ENCODE measurements at places on chromosomes 4 and X.

DNA sequence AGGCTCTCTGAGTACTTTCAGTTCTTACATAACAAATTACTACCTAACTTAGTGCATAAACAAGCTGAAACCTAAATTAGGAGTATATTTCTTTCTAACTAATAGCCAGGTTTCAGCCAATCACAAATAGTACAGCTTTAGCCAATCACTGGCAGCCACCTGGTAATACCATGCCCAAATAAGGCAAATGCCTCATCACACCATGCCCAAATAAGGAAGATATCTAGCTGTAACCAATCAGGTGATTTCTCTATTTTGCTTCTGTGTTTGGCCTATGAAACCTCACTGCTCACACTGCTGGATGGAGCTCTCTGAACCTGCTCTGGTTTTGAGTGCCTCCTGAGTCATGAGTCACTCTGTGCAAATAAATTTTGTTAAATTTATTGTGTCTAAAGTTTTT is 113.5 kb downstream of the DDIT4L start:
- DNase-seq: no peak
- no peaks in the 10 kb centered on the region for H3K4me1 ChIP-seq
- no peak overlapping the region for H3K27ac ChIP-seq
- H3K36me3 ChIP-seq: no peaks in the 10 kb centered on the region

GRCh38 chr4:1747603-1747967 is 26.3 kb downstream of the TACC3 start:
- no peak for DNase-seq
- H3K4me3 ChIP-seq: no peak overlapping the region
- no peaks in the 10 kb centered on the region for H3K4me1 ChIP-seq

- H3K4me3 ChIP-seq: no peak overlapping the region
- no peaks in the 10 kb centered on the region for H3K27me3 ChIP-seq
These were observed 55.6 kb downstream of the STIM2 start for GRCh38 chr4:26916195-26916594.

- DNase-seq: no peak
- no peaks in the 10 kb centered on the region for H3K4me1 ChIP-seq
- H3K36me3 ChIP-seq: no peaks in the 10 kb centered on the region
- H3K27ac ChIP-seq: no peak overlapping the region
- no peak overlapping the region for H3K4me3 ChIP-seq
These were observed 117.6 kb upstream of the PCDH18 start for GRCh38 chr4:137649711-137650450.

DNA sequence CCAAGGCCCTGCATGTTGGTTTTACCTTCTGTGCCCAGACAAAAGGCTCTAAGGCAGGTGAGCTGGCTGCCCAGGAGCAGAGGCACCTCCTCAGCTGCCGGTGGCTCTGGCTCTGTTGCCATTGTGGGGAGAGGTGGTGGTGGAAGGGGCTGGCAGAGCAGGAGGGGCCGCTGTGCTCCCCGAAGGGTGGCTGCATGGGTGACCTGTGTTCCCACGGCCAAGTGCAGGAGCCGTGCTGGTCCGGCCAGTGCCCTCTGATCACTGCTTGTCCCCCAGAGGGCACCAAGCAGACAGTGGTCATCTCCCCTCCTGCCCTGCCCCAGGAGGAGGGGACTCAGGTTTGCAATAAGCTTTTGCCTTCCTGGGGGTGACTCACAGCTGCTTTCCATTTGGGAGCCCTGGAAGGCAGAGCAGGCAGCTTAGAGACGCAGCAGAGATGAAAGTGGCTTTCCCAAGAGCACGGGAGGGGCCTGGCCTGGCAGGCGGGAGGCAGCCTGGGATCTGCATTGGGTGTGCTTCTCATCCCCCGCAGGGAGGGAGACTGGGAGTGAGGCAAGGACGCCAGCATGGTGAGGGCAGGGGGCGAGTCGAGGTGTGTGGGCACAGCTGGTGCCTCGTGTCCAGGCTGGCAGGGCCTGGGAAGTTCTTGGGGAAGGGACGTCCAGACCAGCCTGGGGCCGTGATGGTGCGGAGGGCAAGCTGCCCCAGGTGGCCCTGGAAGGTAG is 28.7 kb downstream of the DOK7 start:
- no peaks in the 10 kb centered on the region for H3K36me3 ChIP-seq
- H3K4me1 ChIP-seq: no peaks in the 10 kb centered on the region
- no peaks in the 10 kb centered on the region for H3K27me3 ChIP-seq
- no peak for DNase-seq

DNA sequence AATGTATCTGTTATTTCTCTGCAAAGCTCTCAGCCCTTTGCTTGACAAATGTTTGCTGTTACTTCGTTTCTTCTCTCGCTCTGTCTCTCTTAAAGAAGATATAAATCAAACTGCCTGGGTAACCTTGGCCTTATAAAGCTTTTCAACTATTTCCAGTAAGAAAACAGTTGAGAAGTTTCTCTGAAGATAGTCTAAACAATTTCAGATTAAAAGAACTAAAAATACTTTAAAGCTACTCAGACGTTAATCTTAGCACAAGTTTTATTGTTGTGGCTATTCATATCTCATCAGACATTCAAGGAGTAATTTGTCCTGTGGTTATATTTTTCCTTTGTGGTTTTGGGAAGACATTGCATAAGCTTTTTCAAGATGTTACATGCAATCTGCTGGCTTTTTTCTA is 22.6 kb downstream of the HOPX start:
- H3K4me3 ChIP-seq: no peak overlapping the region
- peaks cover 8% of the 10 kb centered on the region for H3K4me1 ChIP-seq
- H3K27me3 ChIP-seq: no peaks in the 10 kb centered on the region
- no peak for DNase-seq
- H3K36me3 ChIP-seq: no peaks in the 10 kb centered on the region
